CD8-positive, alpha-beta T cell (primary cell): ENCODE measurements at places on chromosomes 16 and 17. TPM values are rescaled to one million over a fixed set of nuclear protein-coding genes. Genes with fewer than 3 reads are reported as not detected.

The FOXL1 gene
- total RNA-seq: 0.11 TPM

The FOXJ1 gene
- 2.7 TPM for total RNA-seq

The KRT15 gene
- not detected for total RNA-seq

The HOXB4 gene
- total RNA-seq: 0.64 TPM

The PRR15L gene
- not detected for total RNA-seq

The ZSCAN10 gene
- 0.62 TPM for total RNA-seq

DNA sequence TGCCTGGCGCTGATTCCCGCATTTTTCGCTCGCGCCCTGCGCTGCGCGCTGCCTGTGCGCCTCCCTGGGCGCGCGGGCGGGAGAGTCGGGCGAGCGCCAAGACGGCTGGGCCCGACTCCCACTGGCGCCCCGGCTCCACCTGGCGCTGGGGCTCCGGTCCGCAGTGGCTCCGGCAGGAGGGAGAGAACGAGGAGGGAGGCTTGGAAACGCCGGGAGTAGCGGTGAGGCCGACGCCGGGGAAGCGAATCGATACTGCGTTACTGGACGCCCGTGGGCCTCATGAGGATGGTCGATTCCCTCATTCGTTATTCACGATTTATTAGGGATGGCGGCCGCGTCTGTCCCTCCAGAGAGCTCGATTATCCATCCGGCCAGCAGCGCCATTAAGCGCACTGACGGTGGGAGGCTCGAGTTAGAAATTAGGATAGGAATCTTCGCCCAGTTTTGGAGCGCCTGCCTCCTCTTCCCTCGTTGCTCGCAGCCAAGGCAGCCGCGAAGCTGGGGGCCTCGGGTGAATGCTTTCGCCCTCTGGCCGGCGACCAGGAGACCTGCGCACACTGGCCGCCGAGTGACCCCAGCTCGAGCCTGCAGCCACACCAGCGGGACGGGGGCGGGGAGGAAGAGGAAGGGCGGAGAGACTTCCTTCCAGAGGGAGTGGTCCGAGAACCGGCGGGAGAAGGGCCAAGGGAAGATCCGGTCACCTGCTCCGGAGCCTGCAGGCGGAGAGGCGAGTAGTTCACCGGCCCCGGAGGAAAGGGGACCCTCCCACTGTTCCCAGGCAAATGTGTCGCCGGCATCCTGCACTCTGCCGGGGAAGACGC, 1.3 kb upstream of the PCGF2 start:
- DNase-seq: no peak

- DNase-seq: no peak
These were observed 270.1 kb downstream of the PHKB start for GRCh38 chr16:47731252-47731651.

GRCh38 chr17:44222112-44222869, 2.8 kb upstream of the UBTF start:
- DNase-seq: no peak

- DNase-seq: no peak
These were observed 3.8 kb downstream of the TRIM47 start for GRCh38 chr17:75874323-75875181.

DNA sequence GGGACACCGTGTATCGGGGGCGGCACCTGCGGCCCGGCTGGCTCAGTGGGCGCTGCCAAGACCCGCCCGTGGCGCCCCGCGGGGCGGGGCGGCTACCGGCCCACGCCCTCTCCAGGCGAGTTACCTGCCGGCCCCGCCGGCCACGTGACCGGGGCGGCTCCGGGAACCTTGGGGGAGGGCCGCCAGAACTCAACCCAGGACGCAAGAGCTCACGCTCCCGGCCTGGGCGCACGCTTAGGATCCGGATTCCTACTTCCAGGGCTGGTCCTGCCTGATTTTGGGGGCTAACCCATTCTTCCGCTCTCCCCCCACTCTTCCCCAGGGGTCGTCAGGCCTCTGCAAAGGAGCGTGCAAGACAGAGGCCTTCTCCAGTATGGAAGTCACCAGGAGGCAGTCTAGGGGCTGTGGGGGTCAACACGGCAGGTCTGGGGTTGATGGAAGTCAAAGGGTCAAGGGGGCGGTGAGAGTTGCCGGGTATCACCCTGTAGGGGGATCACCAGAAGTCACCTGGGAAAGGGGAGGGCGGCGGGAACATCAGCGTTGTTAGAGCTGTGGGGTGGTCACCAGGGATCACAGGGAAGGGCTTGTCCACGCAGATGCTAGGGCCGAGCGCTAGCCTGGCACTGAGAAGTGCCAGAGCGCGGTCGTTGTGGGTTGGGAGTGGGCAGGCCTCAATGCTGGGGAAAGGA, 354 bp upstream of the ESRP2 start:
- DNase-seq: peak; percentile 25

DNA sequence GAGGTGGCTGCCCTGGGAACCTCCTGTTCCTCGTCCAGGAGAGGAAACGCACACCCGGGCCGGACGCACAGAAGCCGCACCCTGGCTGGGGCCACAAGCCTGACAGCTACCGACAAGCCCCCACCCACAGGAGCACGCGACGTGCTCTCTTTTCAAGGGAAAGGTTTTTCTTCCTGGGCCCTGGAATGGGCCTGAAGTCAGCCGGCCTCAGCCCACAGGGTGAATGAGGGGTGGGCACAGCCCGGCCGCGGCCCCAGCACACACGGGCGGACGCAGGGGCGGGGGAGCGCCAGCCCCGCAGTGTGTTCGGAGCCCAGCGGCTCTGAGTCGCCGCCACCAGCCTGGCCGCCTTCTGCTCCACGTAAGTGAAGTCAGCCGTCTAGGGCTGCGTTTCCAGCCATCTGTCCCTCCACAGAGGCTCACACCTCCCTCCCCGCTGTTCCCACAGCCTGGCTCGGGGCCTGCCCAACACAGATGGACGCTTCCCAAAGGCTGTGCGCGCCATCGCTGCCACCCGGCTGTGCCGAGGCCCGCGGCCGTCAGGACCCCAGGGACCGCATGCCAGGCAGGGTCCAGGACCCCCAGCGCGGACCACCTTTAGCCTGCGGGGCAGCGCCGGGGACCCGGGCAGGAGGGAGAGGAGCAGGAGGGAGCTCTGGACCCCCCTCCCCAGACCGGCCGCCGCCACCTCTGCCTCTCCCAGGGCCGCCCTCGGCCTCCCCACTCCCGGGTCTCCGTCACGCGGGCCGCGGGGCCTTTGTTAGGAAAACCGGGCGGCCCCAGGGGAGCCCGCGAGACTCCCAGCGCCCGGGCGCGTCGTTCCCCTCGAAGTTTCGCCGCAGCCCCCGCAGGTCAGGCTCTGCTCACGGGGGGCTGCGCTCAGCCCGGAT, 36.8 kb downstream of the CBFA2T3 start:
- no peak for DNase-seq

DNA sequence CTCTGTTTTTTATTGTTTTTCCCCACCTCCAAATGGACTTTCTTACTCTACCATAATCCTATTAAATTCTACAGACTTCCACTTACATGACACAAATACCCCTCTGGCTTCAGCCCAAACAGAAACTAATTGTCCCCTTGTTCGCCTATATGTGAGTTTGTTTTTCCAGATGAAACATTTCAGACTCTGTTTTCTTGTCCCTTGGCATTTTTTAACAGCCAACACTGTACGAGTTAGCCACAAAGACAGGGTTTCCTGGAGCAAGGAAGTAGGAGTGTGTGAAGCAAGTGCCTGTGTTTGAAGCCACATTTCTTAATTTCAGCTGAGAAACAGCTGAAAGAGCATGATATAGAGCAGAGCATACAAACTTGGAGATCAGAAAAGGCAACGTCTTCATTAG, 382.2 kb upstream of the CDH5 start:
- no peak for DNase-seq

DNA sequence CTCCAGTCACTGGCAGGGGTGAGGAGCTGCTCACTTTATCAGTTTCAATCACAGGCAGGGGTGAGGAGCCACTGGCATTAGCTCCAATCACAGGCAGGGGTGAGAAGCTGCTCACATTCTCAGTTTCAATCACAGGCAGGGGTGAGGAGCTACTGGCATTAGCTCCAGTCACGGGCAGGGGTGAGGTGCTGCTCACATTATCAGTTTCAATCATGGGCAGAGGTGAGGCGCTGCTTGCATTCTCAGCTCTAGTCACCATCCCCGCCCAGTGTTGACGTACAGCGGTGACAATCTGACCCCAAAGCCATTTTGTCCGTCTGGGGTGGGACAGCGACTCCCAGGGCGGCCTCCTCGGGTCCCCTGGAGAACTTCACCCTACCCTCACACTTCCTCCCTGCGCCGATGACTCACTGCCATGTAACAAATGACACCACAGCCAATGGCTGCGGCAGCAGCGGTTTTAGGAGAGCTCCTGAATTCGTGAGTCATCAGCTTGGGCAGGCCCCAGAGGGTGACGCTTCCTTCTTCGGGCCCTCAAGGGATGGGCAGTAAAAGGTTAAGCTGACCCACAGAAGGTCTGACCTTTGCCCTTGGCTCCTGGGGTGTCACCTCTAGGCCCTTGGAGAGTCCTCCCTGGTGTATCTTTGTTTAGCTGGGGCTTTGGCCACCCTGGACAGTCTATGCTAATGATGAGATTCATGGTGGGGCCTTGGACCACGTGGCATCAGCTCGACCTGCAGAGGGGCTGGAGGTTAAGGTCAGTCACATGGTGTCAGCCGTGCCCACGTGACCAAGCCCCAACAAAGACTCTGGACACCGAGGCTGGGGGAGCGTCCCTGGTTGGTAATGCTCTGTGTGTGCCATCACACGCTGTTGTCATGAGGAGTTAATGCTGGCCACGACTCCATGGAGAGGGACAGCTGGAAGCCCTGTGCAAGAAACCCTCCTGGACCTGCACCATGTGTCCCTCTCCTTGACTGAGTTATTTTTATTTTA, 171.7 kb downstream of the C16orf95 start:
- DNase-seq: no peak

- no peak for DNase-seq
These were observed 59.9 kb upstream of the GRIN2A start for GRCh38 chr16:10242097-10242496.

GRCh38 chr16:28543072-28543471, 4.3 kb upstream of the NUPR1 start:
- no peak for DNase-seq

DNA sequence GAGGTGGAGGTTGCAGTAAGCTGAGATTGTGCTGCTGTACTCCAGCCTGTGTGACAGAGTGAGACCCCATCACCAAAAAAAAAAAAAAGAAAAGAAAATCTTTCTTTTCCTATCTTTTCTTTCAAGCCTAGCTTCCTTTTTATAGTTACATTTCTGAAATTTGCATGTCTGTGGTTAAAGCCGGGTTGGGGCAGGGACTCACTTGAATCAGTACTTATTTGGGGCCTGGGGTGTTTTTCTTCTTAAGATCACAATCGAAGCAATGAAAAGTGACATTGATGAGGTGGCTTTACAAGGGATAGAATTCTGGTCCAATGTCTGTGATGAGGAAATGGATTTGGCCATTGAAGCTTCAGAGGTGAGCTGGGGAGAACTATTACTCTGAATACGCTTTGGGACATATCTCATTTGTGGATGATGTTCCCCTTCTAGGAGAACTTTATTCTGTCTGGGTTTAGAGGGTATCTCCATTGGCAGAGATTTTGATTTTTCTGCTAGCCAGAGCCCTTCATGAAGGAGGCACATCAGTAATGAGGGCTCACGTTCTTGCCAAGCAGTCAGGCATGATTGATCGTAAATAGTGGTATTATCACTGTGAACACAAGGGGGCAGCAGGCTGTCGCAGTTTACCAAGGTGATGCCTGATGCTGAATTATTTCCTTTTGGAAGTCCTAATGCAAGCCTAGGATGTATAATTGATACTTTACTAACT, 14.3 kb downstream of the KPNB1 start:
- DNase-seq: peak; percentile 67
